Liver (tissue), 10 donors: ENCODE measurements at places on chromosomes 11 and 22. TPM values are rescaled to one million over a fixed set of nuclear protein-coding genes. Genes with fewer than 3 reads are reported as not detected.

DNA sequence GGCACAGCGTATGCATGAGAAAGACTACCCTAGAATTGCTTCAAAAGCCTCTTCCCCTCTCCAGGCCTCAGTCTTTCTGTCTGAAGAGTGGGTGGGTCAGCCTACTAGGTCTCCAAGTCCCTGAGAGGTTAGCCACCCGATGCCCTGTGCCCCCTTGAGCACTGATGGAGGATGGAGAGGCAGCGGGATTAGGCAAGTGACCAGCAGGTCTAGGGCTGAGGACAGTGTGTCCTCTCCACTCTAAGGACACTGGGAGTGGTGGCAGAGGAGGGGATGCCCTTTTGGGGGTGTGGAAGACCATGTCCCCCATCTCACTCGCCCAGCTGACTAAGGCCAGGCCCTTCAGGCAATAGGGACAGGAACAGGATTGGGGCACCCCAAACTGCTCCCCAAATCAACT lies 72.2 kb upstream of the WNT11 start:
- peaks cover 4% of the 10 kb centered on the region for H3K4me1 ChIP-seq
- H3K27ac ChIP-seq: no peak overlapping the region
- H3K4me3 ChIP-seq: no peak overlapping the region
- H3K27me3 ChIP-seq: no peaks in the 10 kb centered on the region
- no peak for DNase-seq

- DNase-seq: no peak
- H3K4me3 ChIP-seq: no peak overlapping the region
- peaks cover 11% of the 10 kb centered on the region for H3K4me1 ChIP-seq
- no peaks in the 10 kb centered on the region for H3K27me3 ChIP-seq
- no peaks in the 10 kb centered on the region for H3K36me3 ChIP-seq
These were observed 6.8 kb upstream of the SAA1 start for GRCh38 chr11:18259259-18259658.

DNA sequence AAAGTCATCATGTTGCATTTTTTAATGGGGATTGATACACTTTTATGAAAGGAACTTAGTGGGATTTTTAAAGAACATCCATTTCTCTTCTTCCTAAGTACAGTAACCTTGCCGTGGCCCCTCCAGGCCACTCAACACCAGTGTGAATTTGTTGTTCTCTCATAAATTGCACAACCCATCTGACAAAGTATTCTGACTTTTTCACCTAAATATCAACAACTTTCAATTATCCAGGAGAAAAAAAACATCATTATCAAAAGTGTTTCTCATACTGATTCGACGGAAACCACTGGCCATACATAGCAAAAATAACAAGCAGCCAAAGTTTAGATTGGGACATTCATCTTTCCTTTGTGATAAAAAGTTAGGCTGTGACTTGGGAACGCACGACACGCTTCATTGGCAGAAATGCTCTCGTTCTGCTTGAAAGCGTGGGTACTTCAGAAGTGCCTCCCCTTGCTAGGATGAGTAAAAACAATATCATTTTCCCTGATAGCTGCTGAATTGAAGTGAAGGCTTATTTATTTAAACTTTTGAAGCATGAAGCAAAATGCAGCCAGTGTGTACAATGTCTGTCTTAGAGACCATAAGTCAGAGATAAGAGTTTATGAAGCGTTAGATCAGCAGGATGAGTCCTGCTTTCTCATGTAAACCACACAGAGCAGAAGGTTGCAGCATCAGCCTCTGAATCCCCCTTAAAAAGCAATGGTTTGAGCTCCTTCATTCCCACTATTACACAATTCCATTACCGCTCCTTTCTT lies 20.6 kb upstream of the EIF3M start:
- no peaks in the 10 kb centered on the region for H3K36me3 ChIP-seq
- no peaks in the 10 kb centered on the region for H3K4me1 ChIP-seq
- no peak for DNase-seq
- no peak overlapping the region for H3K4me3 ChIP-seq
- H3K27me3 ChIP-seq: peaks cover 4% of the 10 kb centered on the region
- no peak overlapping the region for H3K27ac ChIP-seq

DNA sequence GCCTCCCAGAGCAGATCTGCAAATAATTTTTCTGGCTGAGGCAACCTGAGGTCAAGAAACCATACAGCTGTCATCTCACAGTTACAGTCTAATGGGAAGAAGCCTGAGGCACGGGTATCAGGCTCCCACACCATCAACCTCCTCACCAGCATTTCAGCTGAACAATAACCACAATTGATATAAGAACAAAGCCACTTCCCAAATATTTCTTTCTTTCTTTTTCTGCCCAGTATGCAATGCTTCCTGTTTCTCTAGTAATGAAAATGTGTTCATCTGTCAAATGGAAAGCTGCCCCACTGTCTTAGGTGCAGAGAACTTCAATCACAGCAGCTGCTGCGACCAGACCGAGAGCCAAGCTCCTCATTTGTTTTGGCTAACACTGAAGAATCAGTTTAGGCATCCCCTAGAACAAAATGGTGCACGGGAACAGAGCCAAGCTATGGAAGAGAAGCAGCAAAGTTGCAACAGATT lies 108.4 kb downstream of the BLID start:
- H3K4me3 ChIP-seq: no peak overlapping the region
- no peak for DNase-seq
- H3K27me3 ChIP-seq: no peaks in the 10 kb centered on the region
- H3K36me3 ChIP-seq: no peaks in the 10 kb centered on the region
- H3K27ac ChIP-seq: no peak overlapping the region
- H3K4me1 ChIP-seq: no peaks in the 10 kb centered on the region

- H3K36me3 ChIP-seq: no peaks in the 10 kb centered on the region
- H3K27ac ChIP-seq: peak overlapping the region; percentile 87
- no peak for DNase-seq
These were observed 8.0 kb upstream of the LIN7C start for GRCh38 chr11:27514558-27514957.

- no peak overlapping the region for H3K4me3 ChIP-seq
- DNase-seq: no peak
- H3K36me3 ChIP-seq: no peaks in the 10 kb centered on the region
- no peak overlapping the region for H3K27ac ChIP-seq
- H3K27me3 ChIP-seq: no peaks in the 10 kb centered on the region
These were observed 24.8 kb downstream of the CASP4 start for GRCh38 chr11:104943561-104943960.

DNA sequence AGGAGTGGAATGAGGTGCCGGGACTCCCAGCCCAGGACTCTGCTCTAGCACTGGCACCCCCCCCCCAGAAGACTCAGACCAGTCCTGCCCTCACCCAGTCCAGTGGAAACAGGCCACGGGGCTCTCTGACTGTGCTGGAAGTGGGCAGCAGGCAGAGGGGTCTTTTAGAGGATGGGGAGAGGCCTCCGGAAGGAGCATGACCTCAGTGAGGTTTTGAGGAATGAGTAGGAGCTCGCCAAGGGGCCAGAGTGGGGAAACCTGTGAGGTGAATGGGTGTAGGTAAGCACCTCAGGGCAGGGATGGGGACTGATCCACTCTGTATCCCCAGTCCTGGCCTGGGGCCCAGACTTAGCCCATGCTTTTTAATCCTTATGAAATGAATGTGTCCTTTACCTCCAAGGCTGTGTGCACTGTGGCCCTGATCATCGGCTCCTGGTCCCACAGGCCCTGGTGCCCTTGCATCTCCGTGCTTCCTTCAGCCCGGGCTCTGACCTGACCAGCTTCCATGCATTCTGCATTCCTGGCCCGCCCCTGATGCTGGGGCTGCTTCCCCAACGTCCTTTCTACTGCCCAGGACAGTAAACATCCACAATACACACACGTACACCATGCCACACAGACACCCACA lies 24.4 kb upstream of the RFPL3 start:
- peaks cover 4% of the 10 kb centered on the region for H3K27me3 ChIP-seq
- no peak overlapping the region for H3K27ac ChIP-seq
- DNase-seq: peak; percentile 10

DNA sequence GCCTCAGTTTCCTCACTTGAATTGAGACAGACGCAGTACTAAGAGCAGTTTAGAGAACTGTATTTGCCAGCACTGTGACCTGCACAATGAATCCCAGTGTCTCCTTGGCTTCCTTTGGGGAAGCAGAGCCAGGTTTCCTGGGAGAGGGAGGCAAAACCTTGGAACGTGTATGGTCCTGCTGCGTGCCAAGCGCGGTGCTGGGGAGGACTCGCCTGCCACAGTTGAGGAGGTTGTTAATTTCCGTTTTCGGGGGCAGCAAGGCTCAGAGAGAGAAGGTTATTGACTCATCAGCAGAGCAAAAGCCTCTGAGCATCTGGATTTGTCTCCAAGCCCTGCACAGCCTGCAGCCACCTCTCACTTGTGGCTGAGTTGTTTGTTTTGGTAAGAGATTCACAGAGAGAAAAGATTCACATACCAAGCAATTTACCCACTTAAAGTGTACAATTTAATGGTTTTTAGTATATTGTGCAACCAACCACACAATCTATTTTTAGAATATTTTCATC lies 10.8 kb downstream of the SYT12 start:
- no peak for DNase-seq
- H3K36me3 ChIP-seq: no peaks in the 10 kb centered on the region
- peaks cover 3% of the 10 kb centered on the region for H3K4me1 ChIP-seq
- no peak overlapping the region for H3K27ac ChIP-seq

DNA sequence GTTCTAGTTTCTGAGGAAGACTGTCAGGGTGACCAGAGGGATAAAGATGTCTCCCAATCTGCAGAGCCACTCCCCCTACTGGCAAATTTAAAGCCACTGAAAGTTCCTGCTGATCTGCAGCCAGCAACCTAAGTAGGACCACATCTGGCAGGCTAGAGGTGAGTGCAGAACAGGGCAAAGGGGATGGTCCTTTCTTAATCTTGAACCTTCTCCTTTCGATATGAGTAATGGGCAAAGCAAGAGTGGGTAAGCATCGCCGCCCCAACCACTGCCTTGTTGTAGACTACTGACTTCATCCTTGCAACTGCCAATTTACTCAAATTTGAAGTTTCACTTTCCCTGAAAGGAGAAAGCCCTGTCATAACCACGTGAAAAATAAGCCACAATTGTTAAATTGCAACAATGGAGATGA lies 30.7 kb downstream of the SCUBE2 start:
- no peaks in the 10 kb centered on the region for H3K27me3 ChIP-seq
- no peak overlapping the region for H3K4me3 ChIP-seq
- no peaks in the 10 kb centered on the region for H3K4me1 ChIP-seq
- H3K36me3 ChIP-seq: no peaks in the 10 kb centered on the region

The DBX1 gene
- total RNA-seq: not detected

The KCNJ11 gene
- total RNA-seq: 0.75 TPM

The OR51V1 gene
- not detected for total RNA-seq

The CST6 gene
- not detected for total RNA-seq
